ENCODE measurements at places on chromosomes 4 and X. TPM values are rescaled to one million over a fixed set of nuclear protein-coding genes. Genes with fewer than 3 reads are reported as not detected.

Gene GAGE12H
- total RNA-seq = not detected

Gene DKK2
- total RNA-seq = 1.1 TPM

DNA sequence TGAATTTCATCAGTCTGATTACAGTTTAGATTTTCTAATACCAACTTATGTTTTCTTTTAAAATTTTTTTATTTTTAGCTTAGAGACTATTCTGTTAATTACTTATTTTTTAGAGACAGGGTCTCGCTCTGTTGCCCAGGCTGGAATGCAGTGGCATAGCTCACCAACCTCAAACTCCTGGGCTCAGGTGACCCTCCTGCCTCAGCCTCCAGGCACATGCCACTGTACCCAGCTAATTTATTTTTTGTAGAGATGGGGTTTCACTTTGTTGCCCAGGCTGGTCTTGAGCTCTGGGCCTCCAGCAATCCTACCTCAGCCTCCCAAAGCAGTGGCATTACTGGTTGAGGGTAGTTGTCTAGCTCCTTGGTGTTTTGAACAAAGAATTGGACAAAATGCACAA is 102.0 kb downstream of the KLHL8 start:
- DNase-seq = no peak

Gene GLOD5
- total RNA-seq = not detected

Gene TMEM47
- 305 TPM for total RNA-seq

DNA sequence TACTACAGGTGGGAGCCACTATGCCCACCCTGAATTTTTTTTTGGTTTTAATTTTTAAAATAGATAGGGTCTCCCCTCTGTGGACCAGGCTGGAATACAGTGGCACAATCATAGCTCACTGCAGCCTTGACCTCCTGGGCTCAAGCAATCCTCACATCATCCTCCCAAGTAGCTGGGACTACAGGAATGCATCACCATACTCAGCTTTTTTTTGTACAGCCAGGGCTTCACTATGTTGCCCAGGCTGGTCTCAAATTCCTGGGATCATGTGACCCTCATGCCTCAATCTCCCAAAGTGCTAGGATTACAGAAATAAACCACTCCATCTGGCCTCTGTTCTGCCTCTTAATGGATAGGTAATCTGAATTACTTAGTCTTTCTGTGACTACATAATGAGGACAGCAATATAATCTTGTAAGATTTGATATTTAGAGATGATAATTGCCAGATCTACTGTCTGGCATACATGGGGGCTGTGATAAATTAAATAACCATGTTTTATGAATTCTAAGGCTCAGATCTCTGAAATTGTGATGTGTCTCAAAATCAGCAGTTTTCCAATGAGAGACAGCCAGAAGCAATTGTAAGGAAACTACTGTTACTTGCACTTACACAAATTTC is 26.7 kb downstream of the PDS5A start:
- no peak for DNase-seq

- no peak for DNase-seq
Measured at GRCh38 chr4:88439161-88439760, 17.7 kb upstream of the HERC5 start.

GRCh38 chrX:140848800-140849199 is 139.2 kb downstream of the LINC00632 start:
- no peak for DNase-seq

Gene LEF1
- total RNA-seq = 2.3 TPM

DNA sequence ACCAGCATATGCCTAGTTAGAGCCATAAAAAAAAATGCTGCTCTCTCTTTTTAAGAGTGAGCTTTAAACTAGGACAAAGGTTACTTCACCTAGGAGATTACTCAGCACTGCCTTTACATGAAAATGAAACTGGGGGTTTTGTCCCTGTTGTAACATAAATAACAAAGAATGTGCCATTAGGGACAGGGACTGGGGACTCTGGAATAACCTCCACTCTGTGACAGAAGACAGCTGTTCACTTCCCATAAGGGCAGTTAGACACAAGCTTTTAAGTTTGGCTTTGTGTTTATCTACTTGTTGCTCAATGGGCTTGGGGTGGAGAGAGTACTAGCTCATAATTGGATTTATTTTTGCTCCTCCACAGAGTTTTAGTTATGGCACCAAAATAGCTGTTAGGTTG is 11.9 kb downstream of the ENPEP start:
- DNase-seq = no peak

GRCh38 chrX:133415276-133416105 is at the start of gene GPC4:
Gene GPC4 (minus strand): TSS chrX:133415489. CDS start chrX:133414965, 524 bp downstream.
- DNase-seq = peak; percentile 78

DNA sequence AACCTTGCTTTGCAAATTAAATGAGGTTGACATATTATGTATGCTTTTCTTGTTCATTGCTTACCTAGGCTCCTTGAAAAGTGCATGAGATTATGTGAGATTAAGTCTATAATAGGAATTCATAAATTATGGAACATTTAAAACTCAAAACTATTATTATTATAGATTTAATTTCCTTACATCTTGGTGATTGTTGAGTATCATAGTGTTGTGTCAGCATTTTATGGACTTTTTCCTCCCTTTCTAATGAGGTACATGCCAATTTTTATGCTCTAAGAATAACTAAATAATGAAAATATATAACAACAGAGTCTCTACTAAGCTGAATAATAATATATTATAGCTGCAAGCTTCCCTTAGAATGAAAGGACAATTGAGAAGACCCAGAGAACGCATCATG is 848.8 kb upstream of the AADAT start:
- no peak for DNase-seq
